Central memory CD4-positive, alpha-beta T cell (primary cell): ENCODE measurements at places on chromosomes 11 and 22.

DNA sequence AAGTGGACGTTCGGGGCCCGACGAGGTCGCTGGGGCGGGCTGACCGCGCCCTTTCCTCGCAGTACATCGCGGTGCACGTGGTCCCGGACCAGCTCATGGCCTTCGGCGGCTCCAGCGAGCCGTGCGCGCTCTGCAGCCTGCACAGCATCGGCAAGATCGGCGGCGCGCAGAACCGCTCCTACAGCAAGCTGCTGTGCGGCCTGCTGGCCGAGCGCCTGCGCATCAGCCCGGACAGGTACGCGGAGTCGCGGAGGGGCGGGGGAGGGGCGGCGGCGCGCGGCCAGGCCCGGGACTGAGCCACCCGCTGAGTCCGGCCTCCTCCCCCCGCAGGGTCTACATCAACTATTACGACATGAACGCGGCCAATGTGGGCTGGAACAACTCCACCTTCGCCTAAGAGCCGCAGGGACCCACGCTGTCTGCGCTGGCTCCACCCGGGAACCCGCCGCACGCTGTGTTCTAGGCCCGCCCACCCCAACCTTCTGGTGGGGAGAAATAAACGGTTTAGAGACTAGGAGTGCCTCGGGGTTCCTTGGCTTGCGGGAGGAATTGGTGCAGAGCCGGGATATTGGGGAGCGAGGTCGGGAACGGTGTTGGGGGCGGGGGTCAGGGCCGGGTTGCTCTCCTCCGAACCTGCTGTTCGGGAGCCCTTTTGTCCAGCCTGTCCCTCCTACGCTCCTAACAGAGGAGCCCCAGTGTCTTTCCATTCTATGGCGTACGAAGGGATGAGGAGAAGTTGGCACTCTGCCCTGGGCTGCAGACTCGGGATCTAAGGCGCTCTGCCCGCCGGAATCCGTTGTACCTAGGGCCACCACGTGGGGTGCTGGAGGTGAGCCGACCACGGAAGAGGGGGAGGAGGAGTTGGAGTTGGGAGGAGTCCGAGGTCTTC, 771 bp downstream of the MIF start:
- DNase-seq, result peak; percentile 46

DNA sequence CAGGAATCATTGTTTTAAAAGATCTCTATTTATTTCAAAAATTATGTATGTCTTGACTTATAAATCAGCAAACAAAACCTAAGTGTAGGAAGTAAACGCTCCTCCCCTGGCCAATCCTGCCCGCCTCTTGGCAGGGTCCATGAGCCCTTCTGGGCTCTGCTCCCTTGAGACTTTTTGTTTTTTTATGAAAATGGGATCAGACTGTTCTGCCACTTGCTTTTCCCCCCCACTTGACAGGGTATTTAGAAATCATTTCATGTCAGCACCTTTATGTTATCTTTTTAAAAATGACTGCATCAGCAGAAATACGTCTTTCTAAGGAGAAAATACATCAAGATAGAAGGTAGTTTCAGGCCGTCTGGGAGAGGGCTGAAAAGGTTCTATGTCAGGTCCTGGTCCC, 35.6 kb downstream of the FBLN1 start:
- DNase-seq, result no peak

DNA sequence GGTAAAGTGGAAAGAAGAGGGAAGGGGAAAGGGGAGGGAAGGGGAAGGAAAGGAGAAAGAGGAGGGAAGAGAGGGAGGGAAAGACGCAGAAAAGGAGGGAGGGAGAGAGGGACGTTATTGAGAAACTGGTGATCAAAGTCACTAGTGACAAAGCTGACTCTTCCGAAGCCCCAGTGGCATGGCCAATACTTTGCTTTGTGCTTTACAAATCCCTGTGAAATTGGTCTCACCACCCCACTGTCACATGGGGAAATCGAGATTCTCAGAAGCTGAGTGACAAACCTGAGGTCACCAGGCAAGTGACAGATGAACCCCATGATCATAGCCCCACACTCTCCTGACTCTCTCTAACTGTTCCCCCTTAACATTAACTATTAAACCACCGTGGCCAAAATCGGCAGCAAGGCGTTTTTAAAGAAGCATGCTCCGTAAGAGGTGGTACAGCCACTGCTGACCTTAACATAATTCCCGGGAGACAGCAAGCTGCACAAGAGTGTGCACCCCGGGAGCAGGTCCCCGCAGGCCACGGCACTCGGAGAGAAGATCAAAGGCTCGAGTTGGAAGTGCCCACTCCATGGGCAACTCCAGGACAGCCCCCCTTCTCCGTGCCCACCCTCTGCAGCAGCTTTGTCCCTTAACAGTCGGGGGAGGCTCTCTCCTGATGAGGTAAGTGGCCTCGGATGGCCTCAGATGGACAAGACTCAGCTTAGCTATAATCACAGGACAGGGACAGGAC, 34.8 kb downstream of the CELSR1 start:
- no peak for DNase-seq

DNA sequence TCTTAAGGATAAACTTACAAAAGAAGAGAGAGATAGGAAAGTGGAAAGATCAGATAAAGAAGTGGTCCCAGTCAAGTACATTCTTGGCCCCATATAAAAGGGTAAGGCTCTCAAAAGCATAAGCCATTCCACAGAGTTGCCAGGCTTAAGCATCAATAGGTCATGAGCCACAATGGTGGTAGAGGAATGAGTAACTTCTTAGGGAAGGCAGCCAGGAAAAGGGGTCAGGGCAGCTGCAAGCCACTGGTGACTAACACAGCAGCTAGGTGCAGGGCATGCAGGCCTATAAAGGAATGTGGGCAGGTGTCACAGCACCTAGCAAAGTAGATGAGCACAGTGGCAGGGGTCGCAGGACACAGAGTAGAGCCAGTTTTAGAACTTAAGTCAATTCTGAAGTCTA, 302.6 kb upstream of the FAT3 start:
- DNase-seq, result no peak

DNA sequence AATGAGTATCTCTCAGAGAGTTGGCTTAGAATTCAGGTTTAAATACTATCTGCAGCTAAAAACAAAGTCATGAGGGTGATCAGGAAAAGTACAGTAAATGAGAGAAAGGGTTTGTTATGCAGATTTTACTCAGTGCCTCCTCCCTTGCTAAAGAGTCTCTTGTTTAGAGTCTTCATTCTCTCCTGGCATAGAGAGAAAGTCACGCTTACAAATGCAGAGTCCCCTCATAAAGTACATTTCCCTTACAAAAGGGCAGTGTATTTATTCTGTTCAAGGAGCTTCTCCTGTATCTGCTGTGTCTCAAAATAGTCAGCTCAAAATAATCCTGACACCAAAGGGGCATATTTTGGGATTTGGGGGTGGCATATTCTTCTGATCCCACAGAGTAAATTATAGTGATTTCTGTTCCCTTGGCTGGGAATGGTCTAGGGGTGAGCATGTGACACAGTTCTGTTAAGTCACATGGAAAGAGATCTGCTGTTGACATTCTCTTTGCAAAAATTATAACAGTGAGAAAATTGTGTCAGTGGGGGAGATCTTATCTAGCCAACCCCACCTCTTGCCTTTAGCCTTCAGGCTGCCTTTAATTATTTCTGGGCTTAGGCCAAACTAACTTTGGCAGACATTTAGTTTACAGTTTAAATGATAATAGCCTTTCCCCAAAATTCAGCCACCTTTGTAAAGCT, 102.9 kb downstream of the MTNR1B start:
- no peak for DNase-seq

GRCh38 chr11:102849311-102849710, 5.9 kb upstream of the MMP3 start:
- DNase-seq, result no peak
